ENCODE measurements at places on chromosomes 7 and 10.

- no peak for DNase-seq
Observed at GRCh38 chr7:100706672-100707311, 871 bp downstream of the POP7 start.

- DNase-seq = no peak
Observed at GRCh38 chr10:128500642-128501041, 374.4 kb upstream of the MKI67 start.

DNA sequence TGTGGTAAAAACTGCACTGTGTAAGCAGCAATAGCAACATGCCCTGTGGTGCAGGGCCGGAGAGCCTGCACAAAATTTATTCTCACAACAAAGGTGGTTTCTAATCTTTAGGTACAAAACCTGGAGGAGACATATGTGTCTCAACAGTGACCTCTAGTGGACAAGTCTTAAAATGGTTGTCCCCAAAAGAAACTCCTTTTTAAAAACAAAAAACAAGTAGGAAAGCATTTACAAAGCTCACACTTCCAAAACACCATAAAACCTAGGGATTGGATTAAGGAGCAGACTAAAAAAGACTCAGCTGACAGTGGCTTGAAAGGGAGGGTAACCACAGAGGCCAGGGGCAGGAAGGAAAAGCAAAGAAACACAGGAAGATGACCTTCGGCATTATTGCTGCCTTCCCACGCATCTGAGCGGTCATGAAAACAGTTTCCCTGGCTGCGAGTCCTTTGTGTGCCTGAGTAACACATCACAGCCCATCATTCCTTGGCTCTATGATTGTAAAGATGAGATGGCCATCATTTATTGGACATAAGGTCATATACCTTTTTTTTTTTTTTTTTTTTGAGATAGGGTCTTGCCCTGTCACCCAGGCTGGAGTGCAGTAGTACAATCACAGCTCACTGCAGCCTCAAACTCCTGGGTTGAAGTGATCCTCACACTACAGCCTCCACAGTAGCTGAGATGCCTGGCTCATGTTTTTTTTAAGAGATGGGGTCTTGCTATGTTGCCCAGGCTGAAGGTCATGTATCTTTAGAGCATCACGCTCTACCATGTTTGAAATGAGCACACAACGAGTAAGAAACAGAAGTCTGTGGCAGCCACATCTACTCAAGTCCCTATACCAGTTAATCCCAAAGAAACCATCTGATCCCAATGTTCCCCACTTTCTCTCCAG, 39.5 kb downstream of the RSU1 start:
- DNase-seq = no peak

- no peak for DNase-seq
Observed at GRCh38 chr10:14282276-14282675, 48.4 kb downstream of the FRMD4A start.

DNA sequence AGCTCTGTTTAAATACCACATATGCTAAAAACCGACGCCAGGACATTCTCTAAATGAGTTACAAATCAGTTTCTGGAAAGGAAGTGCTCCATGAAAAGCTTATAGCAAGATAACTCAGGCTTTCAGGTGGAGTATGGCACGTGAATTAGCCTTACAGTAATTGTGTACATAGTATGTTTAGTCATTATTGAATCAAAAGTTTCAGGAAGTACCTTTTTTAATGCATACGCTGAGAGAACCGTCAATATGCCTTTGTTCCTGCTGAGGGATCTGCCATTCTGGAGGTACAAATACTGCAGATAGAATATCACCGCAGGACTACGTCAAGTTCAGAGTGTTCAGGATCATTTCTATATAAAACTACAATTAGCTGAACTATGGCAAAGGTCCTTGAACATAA, 45.7 kb downstream of the ANKMY2 start:
- DNase-seq = no peak

- DNase-seq = no peak
Observed at GRCh38 chr7:73885975-73886798, 25.2 kb downstream of the TMEM270 start.

GRCh38 chr10:51935341-51935740, 235.9 kb upstream of the CSTF2T start:
- no peak for DNase-seq

DNA sequence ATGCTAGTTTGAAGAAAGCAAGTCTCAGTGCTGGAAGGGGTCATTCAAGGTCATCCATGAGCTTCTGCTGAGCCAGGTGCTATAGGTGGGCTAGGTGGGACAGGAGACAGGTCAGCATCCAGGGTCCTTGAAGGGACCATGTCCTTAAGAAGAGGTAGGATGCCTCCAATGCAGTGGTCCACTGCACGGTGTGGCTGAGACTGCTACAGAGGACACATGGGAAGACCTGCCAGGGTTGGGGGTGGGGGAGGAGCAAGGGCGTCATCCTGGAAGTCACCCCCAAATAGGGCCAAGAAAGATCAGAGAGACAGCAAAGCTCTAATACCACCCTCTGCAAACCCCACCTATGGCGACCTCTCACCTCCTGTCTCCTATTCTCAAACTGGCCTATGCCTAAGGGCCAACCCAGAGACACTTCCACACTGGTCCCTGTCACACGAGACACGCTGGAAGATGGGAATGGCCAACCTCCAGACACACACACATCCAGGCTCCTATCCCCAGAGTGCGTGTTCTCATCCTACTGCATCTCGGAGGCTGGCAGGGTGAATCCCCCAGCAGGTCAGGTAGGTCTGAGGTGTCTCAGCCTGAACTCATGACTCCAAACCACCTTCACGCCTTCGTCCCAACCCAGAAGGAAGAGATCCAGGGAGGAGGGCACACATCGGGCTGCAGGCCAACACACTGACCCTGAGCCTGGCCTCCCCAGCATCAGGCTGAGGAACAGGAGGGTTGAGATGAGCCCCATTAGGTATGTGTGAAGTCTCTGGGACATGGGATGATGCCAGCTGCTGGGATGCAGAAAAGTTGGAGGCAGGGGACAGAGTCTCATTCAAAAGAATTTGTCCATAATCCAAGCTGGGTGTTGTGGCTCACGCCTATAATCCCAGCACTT, 5.6 kb upstream of the PPP1R35 start:
- no peak for DNase-seq

DNA sequence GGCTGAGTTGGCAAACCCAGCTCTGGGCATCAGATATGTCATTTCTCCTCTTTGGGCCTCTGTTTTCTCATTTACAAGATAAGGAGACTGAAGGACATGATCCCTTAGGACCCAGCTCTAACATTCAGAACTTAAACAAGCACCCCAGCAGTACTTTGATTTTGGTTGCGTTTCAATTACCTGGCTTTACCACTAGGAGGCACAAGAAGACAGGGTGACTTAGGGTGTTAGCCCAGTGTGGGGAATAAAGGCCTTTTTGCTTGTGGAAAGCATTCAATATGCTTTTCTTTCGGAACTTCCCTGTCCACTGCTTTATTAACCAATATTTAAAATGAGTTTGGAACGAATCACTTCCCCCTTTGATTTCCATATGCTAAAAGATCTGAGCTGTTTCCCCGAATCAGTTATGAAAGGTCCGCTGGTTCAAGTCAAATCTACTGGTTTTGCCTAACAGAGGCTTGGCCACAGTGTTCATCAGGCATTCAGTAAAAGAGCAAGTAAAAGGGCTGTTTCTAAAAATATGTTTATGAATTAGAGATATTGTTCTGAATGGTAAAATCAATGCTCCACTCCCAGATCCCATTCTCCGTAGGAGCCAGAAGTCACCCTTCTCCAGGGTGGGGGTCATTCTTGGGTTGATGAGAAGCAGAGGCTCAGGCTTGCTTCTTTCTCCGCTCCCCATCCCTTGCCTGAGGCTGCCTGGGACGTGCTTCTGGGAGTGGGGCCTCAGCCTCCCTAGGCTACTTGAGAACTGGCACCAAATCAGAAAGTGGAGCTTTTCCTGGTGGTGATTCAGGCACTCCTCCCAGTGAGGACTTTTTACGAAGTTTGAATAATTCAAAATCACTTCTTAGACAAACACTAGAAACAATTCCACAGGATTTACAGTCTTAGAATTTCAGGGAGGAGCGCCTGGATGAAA, 105.5 kb downstream of the MYOF start:
- no peak for DNase-seq

DNA sequence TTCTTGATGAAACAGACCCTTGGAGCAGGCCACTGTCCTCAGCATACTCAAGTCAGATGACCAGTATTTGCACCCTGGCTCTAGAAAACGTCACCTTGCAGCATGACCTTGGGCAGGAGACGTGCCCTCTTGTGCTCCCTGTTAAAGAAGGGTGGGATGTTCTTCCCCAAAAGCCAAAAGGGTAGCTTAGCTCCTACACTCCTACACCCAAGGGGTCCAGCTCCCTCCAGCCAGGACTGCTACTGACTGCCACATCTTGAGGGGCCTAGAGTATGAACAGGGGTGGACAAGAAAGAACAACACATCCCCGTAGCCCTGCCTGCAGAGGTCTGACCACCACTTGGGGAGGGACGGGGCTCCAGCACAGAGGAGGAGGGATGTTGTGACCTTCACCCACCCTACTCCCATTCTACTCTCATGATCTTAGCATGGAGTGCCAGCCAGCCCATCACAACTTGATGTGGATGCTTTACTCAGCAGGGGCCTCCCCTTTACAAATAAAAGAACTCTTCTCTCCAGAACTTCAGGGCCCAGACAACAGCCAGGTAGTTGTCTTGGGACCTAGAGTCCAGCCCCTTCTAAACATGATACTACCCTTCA, 165.3 kb upstream of the ZMIZ1 start:
- DNase-seq = no peak

- no peak for DNase-seq
Observed at GRCh38 chr7:132789281-132789680, 213.0 kb upstream of the PLXNA4 start.

GRCh38 chr10:63833411-63834060, 312.3 kb downstream of the REEP3 start:
- no peak for DNase-seq

DNA sequence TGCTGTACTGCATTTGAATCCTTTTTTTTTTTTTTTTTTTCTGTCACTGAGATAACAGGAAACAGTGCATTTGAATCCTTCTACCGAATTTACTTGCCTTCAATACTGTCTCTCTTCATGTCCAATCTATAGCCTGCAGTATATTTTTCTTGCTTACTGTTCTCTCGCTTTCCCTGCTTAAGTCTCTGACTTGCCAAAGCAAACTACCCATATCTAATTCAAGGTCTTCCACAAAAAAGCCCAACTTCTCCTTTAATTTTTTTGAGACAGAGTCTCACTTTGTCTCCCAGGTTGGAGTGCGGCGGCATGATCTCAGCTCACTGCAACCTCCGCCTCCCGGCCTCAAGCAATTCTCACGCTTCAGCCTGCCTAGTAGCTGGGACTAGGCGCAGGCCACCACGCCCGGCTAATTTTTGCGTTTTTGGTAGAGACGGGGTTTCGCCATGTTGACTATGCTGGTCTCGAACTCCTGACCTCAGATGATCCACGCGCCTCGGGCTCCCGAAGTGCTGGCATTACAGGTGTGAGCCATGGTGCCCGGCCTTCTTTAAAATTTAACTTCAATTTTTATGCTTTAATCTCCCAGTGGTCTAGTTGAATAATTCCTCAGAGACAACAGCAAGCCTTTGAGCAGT, 882 bp downstream of the PDCD11 start:
- DNase-seq = no peak

- DNase-seq = no peak
Observed at GRCh38 chr7:83876593-83876992, 227.7 kb upstream of the SEMA3E start.

GRCh38 chr10:128125944-128126764, at the start of gene MKI67:
Gene MKI67, minus strand, starts transcription at chr10:128126423. Its CDS starts 756 bp downstream, at chr10:128125667.
- no peak for DNase-seq

GRCh38 chr10:78044699-78045098, 11.0 kb downstream of the RPS24 start:
- no peak for DNase-seq

DNA sequence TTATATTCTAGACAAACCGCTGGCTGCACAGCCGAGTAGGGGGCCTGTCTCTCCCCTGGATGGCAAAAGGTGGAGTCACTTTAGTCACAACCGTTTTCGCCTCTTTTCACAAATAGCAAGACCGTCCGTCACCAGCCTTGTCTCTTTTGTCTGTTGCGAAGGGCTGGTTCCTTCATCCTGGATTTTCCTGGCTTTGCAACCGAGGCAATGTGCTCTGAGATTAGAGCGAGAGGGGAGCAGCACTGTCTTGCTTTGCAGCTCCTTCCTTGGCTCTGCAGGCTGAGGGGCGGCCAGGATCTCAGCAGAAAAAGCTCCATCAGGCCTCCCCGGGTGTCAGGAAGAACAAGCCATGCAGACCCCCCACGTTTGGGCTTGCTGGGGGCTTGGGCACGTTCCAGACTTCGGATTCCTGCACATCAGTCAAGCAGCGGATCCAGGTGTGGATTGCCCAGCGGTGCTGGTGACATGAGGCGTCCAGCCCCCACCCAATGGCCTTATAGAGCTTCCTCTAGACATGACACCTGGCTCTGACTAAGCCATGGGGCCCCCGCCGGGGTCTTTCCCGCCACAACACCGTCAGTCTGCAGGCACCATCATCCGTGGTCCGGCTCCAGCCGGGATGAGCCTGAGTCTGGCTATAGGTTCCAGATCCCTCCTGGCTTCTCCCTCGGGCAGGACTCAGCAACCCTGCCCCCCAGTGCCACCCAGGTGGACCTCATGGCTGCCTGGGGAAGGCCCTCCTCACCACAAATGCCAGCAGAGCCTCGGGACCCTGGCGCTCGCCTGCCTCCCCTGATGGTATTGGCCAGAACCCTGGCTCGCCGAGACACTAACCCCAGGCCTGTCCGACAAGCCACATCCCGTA, 467.6 kb upstream of the FOXK1 start:
- DNase-seq = no peak

DNA sequence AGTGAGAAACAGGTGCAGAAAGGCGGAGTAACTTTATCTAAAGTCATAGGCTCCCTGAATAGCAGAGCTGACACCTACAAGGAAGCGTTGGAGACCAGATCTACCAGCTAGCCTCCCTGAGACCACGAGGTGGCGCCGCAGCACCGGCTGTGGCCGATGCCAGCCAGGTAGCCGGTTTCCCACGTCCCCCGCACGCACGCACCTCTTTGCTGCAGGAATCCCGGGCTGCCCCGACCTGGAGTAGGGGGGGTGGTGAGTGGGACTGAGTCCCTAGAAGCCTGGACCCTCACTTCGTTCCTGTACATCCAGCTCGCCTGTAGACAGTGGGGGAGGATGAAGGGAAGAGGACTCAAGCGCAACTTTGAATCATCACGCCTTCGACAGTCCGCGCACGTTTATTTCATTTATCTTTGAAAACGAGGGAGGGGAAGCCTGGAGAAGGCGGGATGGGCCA, 3.7 kb downstream of the ELOVL3 start:
- DNase-seq = no peak

DNA sequence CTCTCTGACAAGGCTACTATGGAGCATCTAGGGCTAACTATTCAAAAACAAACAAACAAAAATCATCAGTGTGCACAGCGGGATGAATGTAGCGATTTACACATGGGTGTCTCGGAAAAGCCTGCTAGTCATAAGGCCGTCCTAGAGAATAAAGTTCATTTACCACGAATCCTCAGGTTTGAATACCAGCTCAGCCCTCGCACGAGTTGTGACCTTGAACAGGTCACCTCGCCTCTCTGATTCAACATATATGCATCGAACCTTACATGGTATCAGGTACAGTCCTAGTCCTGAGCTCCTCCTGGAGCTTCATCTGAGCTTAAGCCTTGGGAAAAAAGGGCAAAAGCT, 572 bp downstream of the ATP5MF start:
- DNase-seq = no peak

GRCh38 chr7:44183386-44183785, 5.9 kb downstream of the GCK start:
- DNase-seq = no peak

- no peak for DNase-seq
Observed at GRCh38 chr7:141208539-141208938, 134.7 kb downstream of the TMEM178B start.

GRCh38 chr10:119801998-119802538, 70.6 kb downstream of the MCMBP start:
- no peak for DNase-seq
